Common myeloid progenitor, CD34-positive (primary cell): ENCODE measurements at places on chromosomes 3 and 15.
A peak's percentile ranks its signal among the peaks of the same experiment; 100 is the strongest.

- DNase-seq, result peak; percentile 96
Measured at GRCh38 chr15:91706322-91707032, 147.0 kb upstream of the SLCO3A1 start.

- DNase-seq, result no peak
Measured at GRCh38 chr3:135532021-135532420, 433.5 kb upstream of the PPP2R3A start.

DNA sequence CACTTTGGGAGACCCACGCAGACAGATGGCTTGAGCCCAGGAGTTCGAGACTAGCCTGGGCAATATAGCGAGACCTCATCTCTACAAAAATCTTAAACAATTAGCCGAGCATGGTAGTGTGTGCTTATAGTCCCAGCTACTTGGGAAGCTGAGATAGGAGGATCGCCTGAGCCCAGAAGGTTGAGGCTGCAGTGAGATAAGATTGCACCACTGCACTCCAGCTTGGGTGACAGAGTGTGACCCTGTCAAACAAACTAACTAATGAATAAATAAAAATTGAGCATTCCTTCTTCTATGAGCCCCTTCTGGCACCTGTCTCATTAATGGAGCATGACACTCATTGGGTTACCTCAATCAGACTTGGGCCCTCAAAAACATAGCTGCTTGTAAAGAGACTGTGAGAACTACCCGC lies 7.5 kb downstream of the ZDHHC3 start:
- DNase-seq, result no peak

DNA sequence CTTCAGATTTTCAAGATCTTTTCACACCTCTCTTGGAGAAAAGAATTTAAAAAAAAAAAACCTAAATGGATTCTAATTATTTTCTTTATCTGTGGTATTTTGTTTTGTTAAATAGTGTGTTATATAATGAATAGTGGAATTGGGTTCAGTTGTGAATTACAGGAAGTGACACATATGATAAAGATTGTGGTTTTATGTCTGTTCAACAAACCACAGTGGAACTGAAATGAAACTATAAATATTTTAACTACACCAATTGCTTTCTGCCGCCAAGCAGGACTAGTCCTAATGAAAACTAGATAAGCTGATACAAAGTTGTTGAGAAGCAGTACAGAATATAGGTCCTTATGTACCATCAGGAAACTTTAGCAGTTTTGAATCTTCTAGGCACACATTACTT lies 121.6 kb downstream of the UBE2E2 start:
- peak; percentile 83 for DNase-seq

DNA sequence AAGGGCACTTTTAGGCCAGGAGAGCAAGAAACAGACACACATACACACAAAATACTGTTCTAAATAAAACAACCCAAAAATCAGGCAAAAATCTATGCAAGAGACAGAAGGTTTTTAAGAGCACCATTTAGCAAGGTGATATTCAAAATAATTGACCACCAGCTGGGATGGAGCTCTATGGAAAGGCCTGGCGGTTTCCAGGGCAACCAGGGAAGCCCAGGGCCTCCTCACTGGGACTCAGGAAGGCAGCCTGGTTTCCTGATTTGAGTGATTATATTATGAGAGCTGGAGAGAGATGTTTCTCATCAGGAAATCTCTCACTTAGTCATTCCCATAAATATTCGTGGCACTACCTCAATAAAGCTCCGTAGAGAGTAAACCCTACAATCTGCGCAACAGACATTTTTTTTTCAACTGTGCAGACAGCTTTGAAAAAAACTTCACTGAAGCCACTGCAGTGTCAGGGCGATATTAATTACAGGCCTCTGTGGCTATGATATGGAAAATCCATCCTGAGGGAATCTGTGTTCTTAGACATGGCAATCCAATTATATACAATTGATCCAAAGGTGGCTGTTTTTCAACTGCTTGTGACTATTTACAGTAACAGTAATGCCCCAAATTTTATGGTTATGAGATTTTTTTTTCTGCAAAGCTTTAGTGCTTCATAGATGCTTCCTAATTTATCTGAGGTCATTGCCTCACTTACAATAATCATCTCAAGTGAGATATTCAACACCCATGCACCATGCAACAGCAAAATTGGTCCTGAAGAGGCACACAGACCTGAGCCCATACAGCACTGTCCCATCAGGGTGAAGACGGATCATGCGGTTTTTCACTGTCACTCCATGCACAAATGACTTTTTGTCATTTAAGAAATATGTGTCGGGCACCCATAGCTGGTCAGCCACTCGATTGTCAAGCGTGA lies 152.1 kb downstream of the GABRB3 start:
- DNase-seq, result no peak

DNA sequence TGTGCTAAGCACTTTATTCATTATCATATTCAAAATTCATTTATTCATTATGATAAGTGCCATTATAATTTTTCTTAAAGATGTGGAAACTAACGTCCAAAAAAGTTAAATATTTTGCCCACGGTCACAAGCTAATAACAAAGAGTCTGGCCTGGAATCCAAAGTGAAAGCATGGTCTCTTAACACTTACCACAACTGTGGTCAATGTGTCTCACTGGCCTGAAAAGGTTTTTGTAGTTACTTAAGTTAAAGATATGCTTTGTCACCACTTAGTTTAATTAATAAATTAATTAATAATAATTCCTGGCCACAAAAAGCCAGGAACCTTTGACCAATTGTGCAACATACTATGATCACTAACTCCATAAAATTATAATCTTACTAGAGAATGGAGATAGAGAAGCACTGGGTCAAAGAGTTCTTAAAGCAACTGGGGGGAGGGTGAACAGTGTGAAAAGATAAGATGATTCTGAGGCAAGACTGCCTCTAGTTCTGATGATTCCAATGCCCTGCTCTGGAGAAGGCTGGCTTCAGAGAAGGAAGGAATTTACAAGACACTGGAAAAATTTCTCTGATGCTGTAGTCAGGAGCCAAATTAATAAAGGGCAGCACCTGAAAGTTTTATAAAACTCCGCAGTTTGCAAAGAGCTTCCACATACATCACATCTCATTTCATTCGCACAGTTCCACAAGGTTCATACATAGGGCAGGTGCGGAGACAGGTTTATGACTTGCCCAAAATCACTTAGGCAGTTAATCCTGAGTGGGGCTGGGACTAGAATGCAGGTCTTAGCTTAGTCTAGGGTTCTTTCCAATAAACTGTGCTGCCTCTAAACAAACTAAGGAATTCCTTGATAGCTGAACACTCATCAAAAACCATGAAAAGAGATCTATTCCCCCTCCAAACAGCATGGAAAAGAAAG lies 32.5 kb downstream of the NPTN start:
- DNase-seq, result no peak
